ENCODE measurements at places on chromosomes 7 and 10. TPM values are rescaled to one million over a fixed set of nuclear protein-coding genes. Genes with fewer than 3 reads are reported as not detected.

VSTM4 gene
- total RNA-seq = not detected

LLCFC1 gene
- not detected for total RNA-seq

VWA2 gene
- total RNA-seq = not detected

ASZ1 gene
- total RNA-seq = not detected

NKX6-2 gene
- not detected for total RNA-seq

HABP2 gene
- not detected for total RNA-seq
